H4 (cell line): ENCODE measurements at places on chromosomes 6 and 20. TPM values are rescaled to one million over a fixed set of nuclear protein-coding genes. Genes with fewer than 3 reads are reported as not detected.

Gene LIN28B
- not detected in 2 replicates for total RNA-seq

Gene SLC17A9
- total RNA-seq, result not detected in 2 replicates

DNA sequence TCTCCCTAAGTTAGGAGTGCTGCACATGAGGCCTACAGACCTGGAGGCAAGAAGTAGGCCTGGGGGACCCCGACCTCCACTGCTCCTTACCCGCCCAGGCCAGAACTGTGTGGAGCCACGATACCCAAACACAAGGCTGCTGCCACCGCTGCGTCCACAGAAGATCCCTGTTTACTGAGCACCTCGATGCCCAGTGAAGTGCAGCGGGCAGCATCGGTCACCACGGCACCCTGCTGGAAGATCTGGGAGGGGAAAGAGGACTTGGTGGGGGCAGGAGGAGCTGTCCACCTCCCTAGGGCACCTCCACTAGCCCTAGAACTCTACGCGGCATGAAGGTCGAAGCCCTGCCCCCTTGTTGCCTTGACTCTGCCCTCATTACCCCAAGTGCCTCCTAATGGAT lies 9.9 kb downstream of the GGT7 start:
- DNase-seq, result no peak

GRCh38 chr6:15596186-15596896 lies 66.5 kb downstream of the DTNBP1 start:
- no peak for DNase-seq

- peak; percentile 41 for DNase-seq
These were observed 66.0 kb upstream of the UTRN start for GRCh38 chr6:144219056-144219685.

GRCh38 chr6:112014483-112014882 lies 39.4 kb upstream of the CCN6 start:
- no peak for DNase-seq

Gene ADGRF4
- total RNA-seq, result 0.25 and 0.81 TPM in 2 replicates

Gene EDN1
- 3.5 and 6.7 TPM in 2 replicates for total RNA-seq

GRCh38 chr20:39206899-39207564 lies 244.9 kb downstream of the DHX35 start:
- DNase-seq, result no peak

DNA sequence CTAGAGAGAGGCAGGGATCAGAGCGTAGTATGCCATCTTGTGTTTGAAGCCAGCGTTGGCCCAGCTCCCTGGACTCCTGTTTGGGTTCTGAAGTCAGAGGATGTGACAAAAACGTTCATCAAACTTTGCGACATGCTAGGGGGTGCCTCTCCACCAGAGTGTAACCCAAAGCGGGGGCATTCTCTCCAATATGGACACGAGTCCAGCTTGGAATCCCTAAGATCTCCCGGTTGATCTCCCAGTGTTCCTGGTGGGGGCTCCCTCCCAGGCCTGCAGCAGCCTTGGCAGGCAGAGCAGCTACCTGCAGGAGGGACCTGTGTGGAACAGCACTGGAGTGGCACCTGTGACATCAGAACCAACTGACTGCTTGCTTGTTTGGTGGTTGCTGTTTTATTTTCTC lies 218.8 kb upstream of the ECI2 start:
- no peak for DNase-seq

DNA sequence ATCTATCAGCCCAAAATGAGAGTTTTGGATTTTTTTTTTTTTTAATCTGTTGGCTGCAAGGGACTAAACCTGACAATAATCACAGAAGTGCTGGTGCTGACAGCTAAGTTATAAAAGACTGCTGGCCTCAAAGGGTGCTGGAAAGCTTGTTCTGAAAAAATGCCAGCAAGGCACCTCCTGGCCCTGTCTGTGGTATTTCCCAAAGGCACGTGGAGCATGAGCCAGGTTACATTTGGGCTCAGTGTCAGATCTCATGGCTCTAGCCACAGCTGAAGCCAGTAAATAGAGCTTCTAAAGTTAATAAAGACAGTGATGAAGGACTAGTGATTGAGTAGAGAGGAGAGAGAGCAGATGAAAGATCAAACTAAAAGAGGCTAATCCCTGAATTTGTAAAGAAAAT lies 178.9 kb downstream of the FUT9 start:
- no peak for DNase-seq

DNA sequence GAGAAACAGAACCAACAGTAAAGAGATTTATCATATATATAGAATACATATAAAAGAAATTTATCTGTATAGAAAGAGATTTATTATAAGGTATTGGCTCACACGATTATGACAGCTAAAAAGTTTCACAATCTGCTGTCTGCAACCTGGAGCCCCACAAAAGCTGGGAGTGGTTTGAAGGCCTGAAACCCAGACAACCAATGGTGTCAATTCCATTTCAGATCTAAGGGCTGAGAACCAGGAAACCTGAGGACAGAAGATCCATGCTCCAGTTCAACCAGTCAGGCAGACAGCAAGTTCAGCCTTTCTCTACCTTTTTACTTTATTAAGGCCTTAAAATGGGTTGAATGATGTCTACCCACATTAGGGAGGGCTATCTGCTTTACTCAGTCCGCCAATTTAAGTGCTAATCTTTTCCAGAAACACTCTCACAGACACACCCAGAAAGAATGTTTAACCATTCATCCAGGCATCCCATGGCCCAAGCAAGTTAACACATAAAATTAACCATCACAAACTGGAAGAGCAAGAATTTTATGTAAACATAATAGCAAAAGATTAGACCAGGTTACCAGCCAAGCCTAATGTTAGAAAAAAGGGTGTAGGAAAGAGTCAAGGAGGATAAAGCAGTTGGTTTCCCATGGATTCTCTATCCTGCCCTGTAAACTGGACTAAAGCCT lies 170.9 kb downstream of the FUT9 start:
- no peak for DNase-seq

GRCh38 chr20:15889061-15889460 lies 684.2 kb downstream of the KIF16B start:
- DNase-seq, result peak; percentile 71

Gene GABRR2
- total RNA-seq, result 0.08 TPM in 1 of 2 replicates, not detected in the other

DNA sequence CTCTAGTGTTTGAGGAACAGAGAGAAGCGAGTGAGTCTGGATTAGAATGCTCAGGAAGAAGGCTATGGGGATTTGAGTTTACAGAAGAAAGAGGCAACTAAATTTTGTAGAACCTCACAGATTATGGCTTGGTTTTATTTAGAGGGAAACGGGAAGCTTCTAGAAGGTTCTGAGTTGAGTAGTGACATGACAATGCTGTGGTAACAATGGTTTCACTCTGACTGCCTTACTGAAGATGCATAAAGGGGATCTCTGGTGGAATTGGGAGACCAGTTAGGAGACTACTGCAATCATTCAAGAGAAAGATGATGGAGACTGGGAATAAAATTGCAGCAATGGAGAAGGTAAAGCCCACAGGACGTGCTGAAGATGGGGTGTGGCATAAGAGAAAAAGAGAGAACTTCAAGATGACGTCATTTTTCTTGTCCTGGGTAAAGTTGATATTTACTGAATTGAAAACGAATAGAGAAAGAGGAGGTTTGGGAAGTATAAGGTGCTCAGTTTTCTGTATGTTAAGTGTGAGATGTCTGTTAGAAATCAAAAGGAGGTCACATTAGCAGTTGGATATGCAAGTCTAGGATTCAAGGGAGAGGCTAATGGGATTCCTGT lies 710.1 kb upstream of the NRSN1 start:
- no peak for DNase-seq

DNA sequence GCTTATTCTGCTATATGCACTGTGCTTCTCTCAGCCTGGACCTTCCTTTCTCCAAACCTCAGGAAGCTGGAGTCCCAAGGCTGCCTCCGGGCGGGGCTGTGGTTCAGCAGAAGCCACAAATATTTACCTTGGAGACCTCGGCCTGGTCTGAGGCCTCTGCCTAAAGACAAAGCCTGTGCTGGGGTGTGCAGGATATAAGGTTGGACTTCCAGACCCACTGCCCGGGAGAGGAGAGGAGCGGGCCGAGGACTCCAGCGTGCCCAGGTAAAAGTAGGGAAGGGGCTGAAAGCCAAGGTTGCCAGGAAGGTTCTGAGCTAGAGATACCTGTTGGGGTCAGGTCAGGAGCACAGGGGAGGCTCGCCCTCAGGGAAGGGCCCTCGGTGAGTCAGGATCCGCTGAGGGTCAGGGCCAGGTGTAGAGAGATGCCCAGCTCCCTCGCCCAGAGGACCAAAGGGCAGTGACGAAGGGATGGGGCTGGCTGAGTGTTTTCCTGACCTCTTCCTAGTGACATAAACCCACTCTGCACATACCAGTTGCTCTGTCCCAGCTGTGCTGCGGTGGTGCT lies at the start of gene BPIFB1:
BPIFB1 (plus strand) TSS at position 224 of the 565 bp plus-strand sequence. CDS start 2,860 bp downstream, outside the sequence.
- DNase-seq, result no peak

DNA sequence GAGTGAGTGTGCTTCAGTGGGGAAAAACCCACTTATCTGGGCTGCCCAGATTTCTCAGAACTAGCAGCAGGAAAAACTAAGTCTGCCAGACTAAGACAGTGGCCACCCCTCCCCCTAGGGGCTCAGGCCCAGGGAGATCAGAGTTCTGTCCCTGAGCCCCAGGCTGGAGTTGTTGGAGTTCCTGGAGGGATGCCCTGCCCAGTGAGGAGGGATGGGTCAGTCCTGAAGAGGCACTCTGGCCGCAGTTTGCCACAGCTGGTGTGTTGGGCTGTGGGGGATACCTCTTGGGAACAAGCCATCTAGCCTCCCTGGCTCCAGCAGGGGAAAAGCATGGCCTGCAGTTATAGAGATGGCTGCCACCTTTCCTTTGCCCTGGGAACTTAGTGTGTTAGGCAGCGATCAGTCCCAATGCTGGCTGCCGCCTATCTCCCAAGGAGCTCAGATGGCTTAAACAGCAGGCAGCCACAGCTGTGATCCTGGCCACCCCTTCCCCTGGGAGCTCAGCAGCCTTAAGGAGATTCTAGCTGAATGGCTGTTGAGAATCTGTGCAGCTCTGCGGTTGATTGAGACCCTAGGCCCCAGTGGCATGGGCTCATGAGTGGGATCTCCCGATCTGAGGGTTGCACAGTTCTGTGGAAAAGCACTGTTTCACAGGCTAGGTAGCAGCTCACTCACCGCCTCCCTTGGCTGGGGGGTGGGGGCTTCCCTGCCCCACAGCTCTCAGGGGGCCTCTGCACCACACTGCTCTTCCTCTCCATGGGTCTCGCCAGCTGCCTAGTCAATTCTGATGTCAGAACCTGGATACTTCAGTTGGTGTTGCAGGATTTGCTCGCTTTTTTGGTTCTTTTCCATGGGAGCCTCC lies 13.2 kb downstream of the SIRPG start:
- DNase-seq, result no peak

DNA sequence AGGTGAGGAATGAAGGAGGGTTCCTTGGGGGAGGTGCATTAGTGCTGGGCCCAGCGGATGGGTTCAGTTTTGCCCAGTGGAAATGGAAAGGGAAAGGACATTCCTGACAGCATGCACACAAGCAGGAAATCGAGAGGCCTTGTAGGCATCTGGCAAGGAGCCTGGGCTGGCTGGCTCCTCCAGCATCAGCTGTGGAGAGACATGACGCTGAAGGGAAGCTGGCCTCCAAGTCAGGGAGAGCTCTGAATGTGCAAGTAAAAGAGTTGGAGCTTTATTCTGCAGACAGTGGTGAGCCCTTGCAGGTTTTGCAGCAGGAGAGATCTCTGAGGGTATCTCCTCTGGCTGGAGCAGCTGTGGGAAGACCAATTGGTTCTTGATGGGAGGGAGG lies 154.3 kb downstream of the MRPL14 start:
- peak; percentile 95 for DNase-seq

GRCh38 chr20:9059931-9060330 lies 9.0 kb upstream of the PLCB4 start:
- peak; percentile 10 for DNase-seq

GRCh38 chr6:37783025-37783855 lies 36.3 kb upstream of the ZFAND3 start:
- DNase-seq, result no peak

Gene OPRL1
- 0.23 and 0.97 TPM in 2 replicates for total RNA-seq

DNA sequence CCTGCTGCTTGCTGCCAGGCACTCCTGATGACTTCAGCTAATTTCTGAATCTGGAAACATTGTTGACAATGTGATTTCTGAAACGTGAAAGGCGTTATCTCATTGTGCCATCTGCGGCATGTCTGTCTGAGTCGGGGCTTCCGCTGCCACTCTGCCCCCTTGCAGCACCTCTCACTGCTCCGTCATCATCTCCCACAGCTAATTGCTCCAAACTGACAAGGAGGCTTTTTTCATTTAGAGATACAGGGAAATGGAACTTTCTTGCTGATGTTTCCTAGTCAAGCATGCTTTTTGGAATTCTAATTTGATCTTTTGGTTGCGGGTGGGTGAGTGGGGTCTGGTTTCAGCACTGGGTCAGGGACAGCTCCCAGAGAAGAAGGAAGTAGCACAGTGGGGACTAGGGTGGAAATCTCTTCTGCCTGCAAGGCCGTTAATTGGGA lies 233.5 kb downstream of the DHX35 start:
- DNase-seq, result no peak

- DNase-seq, result no peak
These were observed 140.3 kb downstream of the BCAS1 start for GRCh38 chr20:53929974-53930650.

- DNase-seq, result peak; percentile 7
These were observed 118.8 kb downstream of the MAP3K7 start for GRCh38 chr6:90468080-90468479.

GRCh38 chr6:170006900-170007467 lies 255.6 kb downstream of the ERMARD start:
- DNase-seq, result no peak

Gene FAM209B
- total RNA-seq, result not detected in 2 replicates

Gene TMEM200A
- total RNA-seq, result 1.2 and 1.9 TPM in 2 replicates

- no peak for DNase-seq
These were observed 18.2 kb upstream of the SRC start for GRCh38 chr20:37327748-37328147.

DNA sequence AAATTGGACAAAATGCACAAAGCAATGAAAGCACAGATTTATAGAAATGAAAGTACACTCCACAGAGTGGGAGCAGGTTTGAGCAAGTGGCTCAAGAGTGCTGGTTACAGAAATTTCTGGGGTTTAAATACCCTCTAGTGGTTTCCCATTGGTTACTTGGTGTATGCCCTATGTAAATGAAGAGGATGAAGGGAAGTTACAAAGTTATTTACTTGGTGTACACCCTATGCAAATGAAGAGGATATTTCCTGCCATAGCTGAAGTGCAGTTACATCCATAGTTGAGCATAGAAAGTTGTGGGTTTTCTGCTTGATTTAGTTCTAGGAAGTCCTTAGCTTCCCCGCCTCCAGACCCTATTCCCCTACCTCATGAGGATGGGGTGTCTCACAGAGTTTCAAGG lies 22.7 kb downstream of the BCAS1 start:
- no peak for DNase-seq

GRCh38 chr6:82569022-82569421 lies 205.4 kb downstream of the TPBG start:
- DNase-seq, result no peak

Gene C20orf204
- total RNA-seq, result 0.08 TPM in 1 of 2 replicates, not detected in the other

- DNase-seq, result no peak
These were observed 80.0 kb downstream of the CBFA2T2 start for GRCh38 chr20:33569802-33570391.

DNA sequence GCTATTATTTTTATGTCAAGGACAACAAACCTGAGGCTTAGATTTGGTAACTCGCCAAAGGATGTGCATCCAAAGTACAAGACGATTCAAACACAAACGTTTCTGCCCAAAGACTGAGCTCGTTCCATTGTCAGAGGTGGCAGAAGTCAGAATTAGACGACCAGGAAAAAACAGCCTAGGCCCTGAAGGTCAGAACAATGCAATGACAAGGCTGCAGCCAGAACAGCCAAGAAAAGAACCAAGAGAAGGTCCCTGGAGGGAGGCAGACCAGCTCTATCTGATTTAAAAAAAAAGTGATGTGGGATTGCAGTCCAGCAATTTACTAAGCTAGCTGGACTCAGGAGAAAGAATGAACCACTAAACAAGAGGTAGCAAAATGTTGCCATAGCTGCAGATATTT lies 54.2 kb downstream of the NCOA7 start:
- no peak for DNase-seq
